ENCODE measurements at places on chromosomes 11 and 22.

DNA sequence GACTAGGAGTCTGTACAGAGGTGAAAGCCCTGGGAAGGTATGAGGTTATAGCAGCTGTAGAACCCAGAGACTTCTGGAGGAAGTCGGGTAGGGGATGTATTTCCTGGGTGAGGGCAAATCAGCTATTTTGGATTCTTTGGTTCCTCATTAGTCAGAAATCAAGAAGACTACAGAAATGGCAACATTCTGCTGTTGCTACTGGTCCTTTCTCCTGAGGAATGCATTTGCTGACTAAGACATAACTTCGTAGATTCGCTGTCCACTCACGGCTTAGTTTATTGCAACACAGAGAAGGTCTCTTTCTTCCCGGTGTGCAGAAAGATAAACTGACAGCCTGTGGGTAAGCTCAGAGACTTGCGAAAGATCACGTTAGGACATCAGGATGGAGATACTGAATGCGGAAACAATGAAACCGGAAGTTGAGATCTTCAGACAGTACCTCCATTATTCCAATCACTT is 25.3 kb upstream of the SESN3 start:
- DNase-seq = peak; percentile 29

- no peak for DNase-seq
Measured at GRCh38 chr22:45677063-45677462, 5.4 kb downstream of the ATXN10 start.

GRCh38 chr11:13391217-13391616 is 71.8 kb downstream of the BTBD10 start:
- no peak for DNase-seq

DNA sequence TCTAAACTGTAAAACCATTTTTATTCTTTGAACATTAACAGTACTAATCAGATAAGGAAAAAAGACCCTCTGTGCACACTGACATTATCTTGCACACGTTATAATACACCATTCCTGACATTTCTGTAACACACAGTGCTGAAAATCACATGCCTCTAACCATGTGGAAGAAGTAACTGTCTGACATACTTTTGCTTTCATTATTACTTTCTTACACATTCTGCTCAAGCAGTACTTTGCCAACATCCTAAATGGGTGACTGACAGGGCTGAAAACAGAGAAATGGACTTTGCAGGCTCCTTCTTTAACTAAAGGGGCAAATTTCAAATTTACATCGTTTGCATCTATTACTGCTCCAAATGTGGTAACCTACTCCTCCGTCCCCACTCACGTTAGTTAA is 22.8 kb upstream of the TP53AIP1 start:
- no peak for DNase-seq

GRCh38 chr22:38202437-38203089 is 769 bp downstream of the MAFF start:
- DNase-seq = peak; percentile 68

- no peak for DNase-seq
Measured at GRCh38 chr11:80826808-80827207, 1386.0 kb upstream of the TENM4 start.

GRCh38 chr22:36238373-36239149 is 766 bp downstream of the APOL2 start:
- no peak for DNase-seq

GRCh38 chr22:46150655-46151477 is 540 bp downstream of the PPARA start:
- peak; percentile 58 for DNase-seq

DNA sequence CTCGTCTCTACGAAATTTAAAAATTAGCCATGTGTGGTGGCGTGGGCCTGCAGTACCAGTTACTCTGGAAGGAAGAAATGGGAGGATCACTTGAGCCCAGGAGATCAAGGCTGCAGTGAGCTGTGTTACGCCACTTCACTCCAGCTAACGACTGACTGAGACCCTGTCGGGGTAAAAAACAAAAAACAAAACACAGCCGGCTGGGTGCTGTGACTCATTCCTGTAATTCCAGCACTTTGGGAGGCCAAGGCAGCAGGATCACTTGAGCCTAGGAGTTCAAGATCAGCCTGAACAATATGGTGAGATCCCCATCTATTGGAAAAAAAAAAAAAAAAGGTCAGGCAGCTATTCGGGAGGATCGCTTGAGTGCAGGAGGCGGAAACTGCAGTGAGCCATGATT is 2.4 kb downstream of the PAFAH1B2 start:
- DNase-seq = no peak

GRCh38 chr11:2575591-2576051 is 124.2 kb downstream of the KCNQ1OT1 start:
- no peak for DNase-seq

DNA sequence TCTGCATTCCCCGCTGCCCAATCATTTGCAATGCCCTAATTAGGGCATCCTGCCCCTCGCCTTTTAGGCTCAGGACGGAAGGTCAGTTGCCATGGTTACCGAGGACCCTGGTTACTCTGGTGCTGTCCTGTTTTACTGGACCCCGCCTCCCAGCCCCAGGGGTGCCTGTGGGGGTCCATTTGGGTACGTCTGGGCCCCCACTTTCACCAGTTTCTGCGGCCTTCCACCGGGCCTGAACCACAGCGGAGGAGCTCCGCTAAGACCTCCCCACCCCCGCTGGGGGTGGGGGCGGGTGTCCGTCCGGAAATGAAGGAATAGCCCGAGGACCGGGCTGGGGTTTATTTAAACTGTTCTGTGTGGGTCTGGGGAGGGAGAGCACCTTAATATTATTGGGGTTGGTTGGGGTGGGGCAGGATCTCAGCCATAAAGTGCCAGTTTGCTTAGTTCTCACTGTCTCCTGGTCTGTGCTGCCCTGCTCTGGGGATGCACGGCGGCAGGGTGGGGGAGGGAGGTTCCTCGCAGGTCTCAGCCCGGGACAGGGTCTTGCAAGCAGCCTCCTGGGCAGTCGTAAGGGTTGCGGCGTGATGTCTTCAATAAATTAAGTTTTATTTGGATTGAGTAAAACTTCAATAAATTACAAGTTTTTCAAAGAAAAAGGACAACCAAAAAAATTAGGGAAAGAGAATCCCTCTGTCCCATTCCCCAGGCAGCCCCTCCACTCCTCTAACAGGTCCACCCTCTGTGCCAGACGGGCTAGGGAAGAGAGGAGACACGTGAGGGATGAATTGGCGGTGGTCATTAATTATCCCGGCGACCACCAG is 5.3 kb downstream of the PHOX2A start:
- no peak for DNase-seq

DNA sequence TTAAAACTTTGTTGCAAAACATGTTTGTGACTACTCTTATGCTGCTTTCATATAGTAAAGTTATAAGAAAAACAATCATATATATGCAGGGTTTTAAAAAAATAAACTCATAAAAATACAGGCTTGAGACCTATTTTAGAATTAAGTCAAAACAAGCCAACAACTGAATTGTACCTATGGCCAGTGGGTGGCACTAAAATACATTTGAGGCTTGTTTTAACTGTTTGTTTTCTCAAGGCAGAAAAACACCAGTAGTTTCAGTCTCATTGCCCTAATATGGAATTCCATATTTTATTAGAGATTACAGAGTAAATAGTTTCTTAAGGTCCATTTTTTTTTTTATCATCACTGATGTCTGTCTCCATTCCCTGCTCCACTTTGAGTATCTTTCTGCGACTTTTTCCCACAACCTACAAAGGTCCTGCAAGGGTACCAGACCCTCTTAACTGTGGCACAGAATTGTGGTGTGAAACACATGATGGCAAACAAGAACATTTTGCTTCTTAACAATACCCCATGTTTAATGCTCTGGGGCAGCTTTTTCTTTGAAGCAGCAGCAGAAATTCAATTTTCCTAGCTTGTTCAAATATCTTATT is 8.5 kb upstream of the CCDC89 start:
- DNase-seq = no peak

GRCh38 chr11:1741741-1742140 is 8.7 kb downstream of the IFITM10 start:
- no peak for DNase-seq

DNA sequence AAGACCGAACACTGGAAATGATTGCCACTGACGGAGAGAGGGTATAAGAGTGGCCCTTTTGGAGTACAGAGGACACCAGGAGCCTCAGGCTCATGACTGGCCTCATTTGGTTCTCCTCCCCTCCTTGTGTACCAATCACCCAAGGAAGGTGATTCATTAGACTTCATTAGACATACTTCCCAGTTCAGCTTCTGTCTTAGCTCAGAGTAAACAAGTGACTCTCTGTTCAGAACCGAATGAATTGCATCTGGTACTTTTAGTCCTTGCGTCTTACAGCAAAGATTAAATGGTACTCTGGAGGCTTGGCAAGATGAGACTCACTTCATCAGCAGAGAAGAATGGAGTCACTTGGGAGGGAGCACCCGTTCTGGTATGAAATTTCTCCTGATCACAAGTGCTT is 75.2 kb downstream of the ZNRF3 start:
- no peak for DNase-seq

GRCh38 chr11:61962213-61963015 is 5.0 kb downstream of the FTH1 start:
- peak; percentile 52 for DNase-seq

- no peak for DNase-seq
Measured at GRCh38 chr11:120977266-120978137, 46.4 kb upstream of the TBCEL start.

GRCh38 chr22:19943082-19944026 is 1.7 kb upstream of the TXNRD2 start:
- DNase-seq = no peak

DNA sequence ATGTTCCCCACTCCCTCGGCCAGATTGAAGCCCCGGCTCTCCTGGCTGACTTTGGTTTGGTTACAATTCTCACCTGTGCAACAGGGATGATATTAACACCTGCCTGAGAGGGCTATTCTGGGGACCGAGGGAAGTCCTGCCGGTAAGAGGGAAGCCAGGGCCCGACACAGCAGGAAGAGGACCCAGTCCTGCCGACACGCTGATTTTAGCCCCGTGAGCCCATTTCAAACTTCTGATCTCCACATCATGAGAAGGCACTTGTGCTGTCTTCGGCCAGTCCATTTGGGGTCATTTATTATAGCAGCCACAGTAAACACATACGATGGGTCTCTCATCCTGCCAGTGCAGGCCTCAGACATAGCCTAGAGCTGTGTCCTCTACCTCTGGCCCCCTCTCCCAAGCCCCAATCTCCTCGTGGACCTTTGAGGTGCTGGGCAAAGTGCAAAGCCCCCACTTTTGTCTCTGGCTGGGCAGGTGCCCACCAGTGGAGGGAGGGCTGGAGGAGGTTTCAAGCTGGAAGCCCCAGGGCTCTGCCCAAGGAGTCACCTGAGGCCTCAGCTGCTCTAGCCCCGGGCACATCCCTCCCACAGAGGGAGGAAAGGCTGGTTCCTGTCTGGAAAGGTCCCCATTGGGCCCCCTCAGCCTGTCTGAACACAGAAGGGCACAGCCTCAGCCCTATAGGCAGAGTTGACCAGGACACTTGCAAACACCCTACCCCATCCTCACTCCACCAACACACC is 59.1 kb upstream of the FGF3 start:
- DNase-seq = no peak

DNA sequence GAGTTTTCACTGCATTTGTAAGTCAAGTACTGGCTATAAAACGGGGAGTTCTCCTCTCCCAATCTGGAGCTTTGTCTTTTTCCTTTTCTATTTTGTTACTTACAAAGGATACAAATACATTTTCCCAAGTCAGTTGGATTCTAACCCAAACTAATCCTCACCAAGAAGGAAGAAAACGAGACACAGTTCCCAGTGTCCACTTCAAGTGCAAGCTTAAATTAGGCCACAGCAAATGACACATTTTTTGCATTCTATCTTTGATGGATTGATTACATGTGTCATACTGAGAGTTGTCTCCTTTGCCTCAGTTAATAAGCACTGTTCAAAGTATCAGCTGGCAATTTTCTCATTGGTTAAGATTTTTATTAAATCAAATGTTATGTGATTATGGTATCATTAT is 296.7 kb upstream of the ANO5 start:
- no peak for DNase-seq
